ENCODE measurements at places on chromosomes 2 and 18.

DNA sequence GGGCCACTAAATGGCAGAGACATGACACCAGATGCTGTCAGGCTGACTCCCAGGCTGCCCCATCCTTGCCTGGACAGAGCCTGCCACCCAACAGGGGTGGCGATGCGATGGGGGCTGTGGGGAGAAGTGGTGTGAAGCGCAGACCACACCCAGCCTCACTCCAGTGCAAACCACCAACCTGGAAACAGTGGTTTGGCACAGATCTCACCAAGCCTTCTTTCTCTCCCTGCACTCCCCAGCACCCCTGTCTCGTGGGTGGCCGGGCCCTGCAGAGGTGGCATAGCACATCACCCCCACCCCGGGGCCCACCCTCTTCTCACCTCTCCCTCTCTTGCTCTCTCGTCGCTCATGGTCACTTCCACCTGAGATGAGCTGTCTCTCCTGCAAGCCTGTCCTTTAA is 32.6 kb downstream of the CIB4 start:
- DNase-seq: no peak

GRCh38 chr18:7064346-7064745 is 53.3 kb downstream of the LAMA1 start:
- no peak for DNase-seq

DNA sequence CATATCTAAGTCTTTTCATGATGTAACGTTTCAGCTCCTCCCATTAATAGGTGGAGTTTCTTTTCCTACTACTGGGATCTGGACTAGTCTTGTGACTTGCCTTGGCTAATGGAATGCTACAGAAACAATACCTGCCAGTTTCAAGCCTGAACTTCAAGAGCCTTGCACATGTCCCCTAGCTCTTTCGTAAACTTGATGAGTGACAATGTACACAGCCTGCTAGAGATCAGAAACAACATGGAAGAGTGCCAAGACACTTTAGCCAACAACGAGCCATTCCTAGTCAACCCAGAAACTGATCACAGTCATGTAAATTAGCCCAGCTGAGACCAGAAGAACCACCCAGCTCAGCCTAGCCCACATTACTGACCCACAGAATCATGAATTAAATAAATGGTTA is 24.8 kb upstream of the STK39 start:
- no peak for DNase-seq

DNA sequence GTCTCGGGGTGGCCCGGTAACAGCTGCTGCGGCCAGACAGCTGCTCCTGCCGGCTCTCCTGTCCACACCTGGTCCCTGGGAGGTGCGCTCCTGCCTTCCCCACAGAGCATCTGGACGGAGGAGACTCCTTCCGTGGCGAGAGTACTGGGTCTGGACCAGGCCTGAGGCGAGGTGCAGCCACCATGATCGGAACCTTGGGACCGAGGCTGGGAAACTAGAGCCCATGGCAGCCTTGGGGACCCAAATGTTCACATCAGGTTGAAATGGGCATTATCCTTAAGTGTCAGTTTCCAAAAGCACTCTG is 628 bp downstream of the GIGYF2 start:
- no peak for DNase-seq

GRCh38 chr2:102001767-102002142 is 10.0 kb downstream of the IL1R2 start:
- DNase-seq: no peak

GRCh38 chr2:163752267-163752666 is 16.5 kb upstream of the FIGN start:
- no peak for DNase-seq

DNA sequence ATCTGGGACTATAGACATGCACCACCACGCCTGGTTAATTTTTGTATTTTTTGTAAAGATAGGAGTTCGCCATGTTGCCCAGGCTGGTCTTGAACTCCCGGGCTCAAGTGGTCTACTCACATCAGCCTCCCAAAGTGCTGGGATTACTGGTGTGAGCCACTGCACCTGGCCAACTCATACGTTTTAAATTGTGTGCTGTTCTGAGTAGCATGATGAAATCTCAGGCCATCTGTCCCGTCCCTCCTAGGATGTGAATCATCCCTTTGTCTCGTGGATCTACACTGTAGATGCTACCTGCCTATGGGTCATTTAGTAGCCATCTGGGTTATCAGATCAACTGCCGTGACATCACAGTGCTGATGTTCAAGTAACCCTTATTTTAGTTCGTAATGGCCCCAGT is 38.5 kb upstream of the RMP24 start:
- DNase-seq: no peak

GRCh38 chr2:185610301-185610700 is 128.3 kb upstream of the FSIP2 start:
- no peak for DNase-seq

GRCh38 chr2:223269386-223269785 is 217.4 kb downstream of the KCNE4 start:
- DNase-seq: no peak

- no peak for DNase-seq
These were observed 133.0 kb upstream of the TLK1 start for GRCh38 chr2:171293661-171294060.

GRCh38 chr2:182818925-182819324 is 47.5 kb downstream of the FRZB start:
- DNase-seq: no peak

- no peak for DNase-seq
These were observed 68.1 kb upstream of the LYPD6B start for GRCh38 chr2:148970385-148970784.

GRCh38 chr2:163665051-163665450 is 70.8 kb downstream of the FIGN start:
- no peak for DNase-seq

DNA sequence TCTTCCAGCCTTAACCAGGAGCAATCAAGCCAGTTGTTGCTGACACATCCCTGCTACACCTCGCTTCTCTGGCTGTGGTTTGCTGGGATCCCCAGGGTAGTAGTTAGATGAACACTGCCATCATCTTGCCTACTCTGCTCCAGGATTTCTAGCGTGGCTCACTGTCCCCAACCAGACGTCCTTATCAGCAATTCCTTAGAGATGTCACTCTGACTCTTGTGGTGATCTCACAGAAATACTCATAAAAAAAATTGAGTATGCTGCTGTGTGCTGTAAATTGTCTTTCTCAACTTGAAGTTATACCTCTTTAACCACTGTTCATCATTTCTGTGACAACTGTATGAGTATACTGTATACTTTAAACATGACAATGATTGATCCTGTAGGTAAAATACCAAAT is 63.2 kb downstream of the PLCL1 start:
- DNase-seq: no peak

DNA sequence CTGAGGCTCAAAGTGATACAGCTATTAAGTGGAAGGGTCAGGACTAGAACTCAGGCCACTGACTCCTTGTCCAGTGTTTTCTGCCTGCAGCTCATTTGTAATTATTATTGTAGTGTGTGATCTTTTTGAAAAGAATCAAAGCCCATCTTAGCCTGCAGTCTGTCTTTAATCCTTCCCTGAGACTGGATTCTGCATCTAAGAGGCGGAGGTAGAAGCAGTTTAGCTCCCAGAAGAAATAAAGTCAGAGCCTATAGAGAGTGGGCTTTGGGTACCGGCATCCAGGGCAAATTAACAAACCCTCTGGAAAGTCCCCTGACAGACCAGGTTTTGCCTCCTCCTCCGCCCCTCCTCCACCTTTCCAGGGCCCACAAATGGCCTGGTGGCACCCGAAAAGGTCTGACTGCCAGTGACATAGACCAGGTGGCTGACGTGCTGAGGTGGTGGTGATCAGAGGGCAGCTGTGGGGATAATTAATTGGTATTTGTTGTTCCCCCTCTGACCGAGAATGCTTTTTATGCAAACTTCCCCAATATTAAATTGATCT is 2.2 kb upstream of the RAX start:
- no peak for DNase-seq

DNA sequence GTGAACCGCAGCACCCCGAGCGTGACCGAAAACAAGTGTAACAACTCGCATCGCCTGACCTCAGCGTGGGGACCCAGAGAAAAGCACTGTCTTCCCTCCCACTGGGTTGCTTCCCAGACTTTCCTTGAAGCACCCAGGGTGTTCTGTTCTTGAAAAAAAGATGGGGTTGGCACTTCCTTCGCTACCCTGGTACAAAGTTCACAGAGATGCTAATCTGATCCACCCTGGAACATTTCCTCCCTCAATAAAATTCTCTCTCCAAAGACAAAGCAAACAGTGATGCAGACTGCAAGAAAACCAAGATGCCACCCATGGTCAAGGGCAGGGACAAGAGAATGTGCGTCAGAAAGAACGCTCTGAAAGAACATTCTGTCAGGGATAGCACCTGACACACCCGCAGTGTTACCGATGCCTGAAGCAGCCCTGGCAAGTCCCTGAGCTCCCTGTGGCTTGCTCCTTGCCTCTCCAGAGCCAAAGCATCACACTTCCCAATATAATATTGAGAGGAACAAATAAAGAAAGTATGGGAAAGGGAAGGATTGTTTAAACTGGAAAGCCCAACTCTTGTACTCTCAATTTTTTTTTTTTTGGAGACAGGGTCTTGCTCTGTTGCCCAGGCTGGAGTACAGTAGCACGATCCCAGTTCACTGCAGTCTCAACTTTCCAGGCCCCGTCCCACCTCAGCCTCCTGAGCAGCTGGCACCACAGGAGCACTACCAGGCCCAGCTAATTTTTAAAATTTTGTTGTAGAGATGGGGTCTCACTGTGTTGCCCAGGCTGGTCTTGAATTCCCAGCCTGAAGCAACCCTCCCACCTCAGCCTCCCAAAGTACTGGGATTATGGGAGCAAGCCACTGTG is 70.7 kb downstream of the TBC1D8 start:
- no peak for DNase-seq

DNA sequence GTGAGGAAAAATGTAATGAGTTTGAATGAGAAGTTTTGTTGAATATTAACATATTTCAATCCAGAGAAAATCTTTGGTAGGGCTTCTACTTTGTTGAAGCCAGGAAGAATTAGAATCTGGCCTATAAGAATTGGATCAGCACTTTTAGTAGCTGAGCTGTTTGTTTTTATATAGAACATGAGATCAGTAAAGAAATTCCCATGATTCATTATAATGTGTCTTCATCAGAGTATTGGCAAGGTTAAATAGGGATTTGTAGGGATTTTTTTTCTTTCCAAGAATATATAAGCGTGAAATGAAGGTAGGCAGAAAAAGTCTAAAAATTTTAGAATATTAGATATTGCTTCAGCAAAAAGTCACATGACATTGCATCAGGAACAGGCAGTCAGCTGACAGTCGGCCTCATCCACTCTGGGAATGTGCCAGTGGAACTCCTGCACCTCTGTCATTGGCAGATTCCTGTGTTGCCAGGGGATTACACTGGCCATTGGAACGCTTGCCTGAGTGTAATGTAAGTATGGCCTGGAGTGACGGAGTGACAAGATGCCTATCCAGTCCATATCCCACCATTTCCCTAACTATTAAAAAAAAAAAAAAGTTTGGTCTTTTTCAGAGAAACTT is 60.6 kb downstream of the SERTAD2 start:
- DNase-seq: no peak

DNA sequence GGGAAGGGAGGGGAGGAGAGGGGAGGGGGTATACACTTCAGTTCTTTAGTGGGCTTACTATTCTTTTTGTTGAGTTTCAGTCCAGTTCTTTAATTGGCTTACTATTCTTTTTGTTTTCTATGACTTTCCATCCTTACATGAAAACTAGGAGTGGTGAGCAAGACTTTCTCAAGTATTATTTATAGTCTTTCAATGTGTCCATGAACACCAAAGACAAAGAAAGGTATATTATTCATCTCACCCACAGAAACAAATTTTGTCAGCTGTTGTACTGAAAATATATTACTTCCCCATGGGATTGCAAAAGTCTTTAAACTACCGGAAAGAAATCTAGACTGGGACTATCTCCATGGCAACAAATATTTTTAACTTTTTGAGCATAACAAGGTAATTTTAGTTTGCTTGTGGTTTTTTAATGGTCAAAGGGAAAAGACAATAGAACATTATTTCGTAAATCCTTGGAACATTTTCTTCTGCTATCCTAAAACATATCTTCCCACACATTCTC is 17.6 kb downstream of the ADAM17 start:
- no peak for DNase-seq

GRCh38 chr2:105125920-105126319 is 88.1 kb downstream of the MRPS9 start:
- DNase-seq: no peak

DNA sequence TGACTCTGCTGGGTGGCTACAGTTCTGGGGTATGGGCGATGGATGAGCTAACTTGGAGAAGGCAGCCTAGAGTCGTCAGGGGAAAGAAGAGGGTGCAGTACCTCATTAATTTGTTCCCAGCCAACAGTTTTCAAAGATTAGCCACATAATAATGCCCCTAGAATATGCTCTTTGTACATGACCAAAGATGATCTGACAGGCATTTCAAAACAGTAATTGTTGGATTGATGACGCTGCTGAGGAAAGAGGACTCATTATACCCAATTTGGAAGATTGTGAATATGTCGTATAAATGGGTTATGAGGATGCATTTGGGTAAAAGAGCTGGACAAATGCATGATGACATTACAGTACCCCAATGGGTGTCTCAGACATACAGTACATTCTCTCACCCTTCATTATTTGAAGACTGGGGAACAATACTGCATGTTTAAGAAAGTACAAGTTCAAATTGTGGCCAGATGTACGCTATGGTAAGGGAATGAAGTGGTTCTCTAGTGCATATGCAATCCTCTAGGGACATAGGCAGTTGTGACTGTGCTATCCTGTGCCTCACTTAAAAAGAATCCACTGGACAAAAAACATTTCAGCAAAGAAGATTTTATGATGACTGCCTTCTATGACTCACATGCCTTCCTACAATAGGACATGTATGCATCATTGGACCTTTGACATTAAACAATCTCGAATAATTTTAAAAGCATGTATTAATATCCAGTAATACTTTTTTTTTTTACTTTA is 233.2 kb downstream of the CNTNAP5 start:
- no peak for DNase-seq

DNA sequence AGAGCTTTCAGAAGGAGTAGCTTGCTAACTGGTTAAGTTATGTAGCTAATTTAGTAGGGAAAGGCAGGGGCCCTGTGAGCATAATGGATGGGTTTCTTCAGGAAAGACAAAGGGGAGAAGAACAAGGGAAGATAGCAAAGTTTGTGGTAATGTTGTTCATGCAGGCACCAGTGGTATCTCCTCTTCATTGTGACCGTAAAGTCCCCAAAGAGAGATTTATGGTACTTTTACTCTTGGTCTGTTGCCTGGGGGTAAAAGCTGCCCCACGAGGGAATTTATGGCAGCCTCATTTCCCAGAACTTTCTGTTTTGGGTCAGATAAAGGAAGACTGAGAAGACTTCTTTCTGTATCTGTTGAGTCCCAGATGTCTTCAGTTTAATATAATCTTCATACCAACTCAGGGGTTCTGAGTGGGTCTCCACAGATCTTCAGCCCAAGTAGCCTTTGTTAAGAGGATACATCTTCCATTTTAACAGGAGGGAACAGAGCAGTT is 27.5 kb downstream of the MALT1 start:
- DNase-seq: no peak

DNA sequence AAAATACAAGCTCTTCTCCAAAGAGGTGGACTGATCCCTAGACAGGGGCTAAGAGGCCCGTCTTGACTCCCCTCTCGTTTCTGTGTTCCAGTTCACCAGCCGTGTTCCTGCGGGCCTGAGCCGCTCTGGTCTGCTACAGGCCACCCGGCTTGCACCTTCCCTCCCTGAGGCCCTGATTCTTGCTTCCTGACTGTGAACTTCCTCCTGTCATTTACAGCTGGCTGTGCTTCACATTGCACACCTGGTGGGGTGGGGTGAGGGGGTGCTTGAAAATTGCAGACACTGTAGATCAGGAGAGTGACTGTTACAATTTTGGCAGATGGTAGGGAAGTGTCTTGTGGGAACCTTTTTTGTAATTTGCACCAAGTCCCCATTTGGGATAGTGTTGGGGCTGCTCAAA is 64.4 kb downstream of the TSN start:
- no peak for DNase-seq
